Thymus (tissue), 14 donors: ENCODE measurements at places on chromosomes 11 and 22. TPM values are rescaled to one million over a fixed set of nuclear protein-coding genes. Genes with fewer than 3 reads are reported as not detected.

GRCh38 chr11:4825132-4825531, 4.0 kb downstream of the OR51F2 start:
- no peak for DNase-seq
- H3K27ac ChIP-seq = no peak overlapping the region
- H3K4me3 ChIP-seq = no peak overlapping the region
- no peaks in the 10 kb centered on the region for H3K36me3 ChIP-seq
- H3K4me1 ChIP-seq = no peaks in the 10 kb centered on the region

The EML3 gene
- 99.3 TPM for polyA plus RNA-seq

GRCh38 chr11:43943372-43943930, 1.0 kb downstream of the C11orf96 start:
- H3K27me3 ChIP-seq = peaks cover 73% of the 10 kb centered on the region
- H3K4me3 ChIP-seq = peak overlapping the region; percentile 58
- no peak overlapping the region for H3K27ac ChIP-seq

The MS4A6A gene
- 174 TPM for polyA plus RNA-seq

DNA sequence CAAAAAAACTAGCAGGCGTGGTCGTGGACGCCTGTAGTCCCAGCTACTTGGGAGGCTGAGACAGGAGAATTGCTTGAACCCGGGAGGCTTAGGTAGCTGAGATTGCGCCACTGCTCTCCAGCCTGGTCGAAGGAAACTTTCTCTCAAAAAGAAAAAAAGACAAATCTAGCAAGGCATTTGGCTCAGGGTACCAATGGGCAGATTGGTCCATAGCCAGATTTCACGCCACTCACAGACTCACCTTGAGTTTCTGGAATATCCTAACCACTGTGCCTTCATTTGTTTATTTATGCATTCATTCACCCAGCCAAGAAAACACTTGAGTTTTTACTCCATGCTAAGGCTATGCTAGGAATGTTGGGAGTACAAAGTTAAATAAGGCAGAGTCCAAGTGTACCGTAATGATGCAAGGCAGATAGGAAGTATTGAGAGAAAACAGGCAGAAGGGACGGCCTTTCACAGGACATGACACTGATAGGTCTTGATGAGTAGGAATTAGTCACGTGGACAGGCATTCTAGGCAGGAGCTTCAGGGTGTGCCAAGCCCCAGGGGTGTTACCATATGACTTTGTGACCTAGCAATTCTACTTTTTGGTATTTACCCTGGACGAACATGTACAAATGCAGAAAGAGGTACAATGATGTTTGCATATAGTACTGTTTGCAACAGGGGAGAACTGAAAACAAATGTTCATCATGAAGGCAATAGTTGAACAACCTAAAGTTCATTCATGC, 3.0 kb upstream of the PACSIN3 start:
- H3K4me1 ChIP-seq = peaks cover 7% of the 10 kb centered on the region
- no peak for DNase-seq
- no peak overlapping the region for H3K4me3 ChIP-seq
- peaks cover 40% of the 10 kb centered on the region for H3K27me3 ChIP-seq
- no peaks in the 10 kb centered on the region for H3K36me3 ChIP-seq

GRCh38 chr22:43186272-43187170, at the start of gene TTLL12:
Gene TTLL12, minus strand, starts transcription at chr22:43187134. Its CDS starts 65 bp downstream, at chr22:43187069.
- peak; percentile 49 for DNase-seq
- H3K27ac ChIP-seq = peak within 1 kb of the TSS; percentile 86
- no peaks in the 10 kb centered on the region for H3K36me3 ChIP-seq
- H3K27me3 ChIP-seq = no peaks in the 10 kb centered on the region
